ENCODE measurements at places on chromosomes 1 and 21.

DNA sequence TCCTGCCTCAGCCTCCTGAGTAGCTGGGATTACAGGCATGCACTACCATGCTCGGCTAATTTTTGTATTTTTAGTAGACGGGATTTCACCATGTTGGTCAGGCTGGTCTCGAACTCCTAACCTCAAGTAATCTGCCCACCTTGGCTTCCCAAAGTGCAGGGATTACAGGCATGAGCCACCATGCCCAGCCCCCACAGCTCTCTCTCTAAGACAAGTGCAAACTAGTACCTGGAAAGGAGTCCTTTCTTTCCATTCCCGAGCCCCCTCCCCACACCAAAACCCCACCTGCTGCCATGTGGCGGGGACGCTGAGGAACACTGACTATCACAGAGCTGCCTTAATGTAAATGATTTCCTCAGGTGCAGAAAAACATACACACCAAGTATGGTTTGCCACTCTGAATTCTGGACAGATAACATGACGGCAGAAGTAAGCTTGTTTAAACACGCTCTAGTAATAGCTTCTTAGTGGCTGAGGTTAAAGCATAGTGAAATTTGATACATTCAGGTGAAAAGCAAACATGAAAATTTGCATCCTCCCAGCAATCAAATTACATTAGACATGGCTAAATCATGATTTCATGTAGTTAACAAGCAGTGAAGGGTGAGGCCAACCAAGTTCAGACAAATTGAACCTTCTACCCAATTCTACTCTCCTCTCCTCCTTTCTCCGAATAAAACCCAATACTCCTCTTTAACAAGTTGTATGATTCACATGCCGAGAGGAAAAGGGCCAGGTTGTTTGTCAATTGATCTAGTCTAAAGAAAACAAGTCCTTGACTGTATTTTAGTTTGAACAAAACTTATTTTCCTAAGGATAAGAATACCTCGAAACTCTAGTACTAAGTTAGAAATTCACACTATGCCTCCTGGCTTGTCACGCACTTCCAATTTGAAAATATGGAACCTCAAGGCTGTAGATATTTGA lies 19.8 kb downstream of the ERRFI1 start:
- DNase-seq: no peak

DNA sequence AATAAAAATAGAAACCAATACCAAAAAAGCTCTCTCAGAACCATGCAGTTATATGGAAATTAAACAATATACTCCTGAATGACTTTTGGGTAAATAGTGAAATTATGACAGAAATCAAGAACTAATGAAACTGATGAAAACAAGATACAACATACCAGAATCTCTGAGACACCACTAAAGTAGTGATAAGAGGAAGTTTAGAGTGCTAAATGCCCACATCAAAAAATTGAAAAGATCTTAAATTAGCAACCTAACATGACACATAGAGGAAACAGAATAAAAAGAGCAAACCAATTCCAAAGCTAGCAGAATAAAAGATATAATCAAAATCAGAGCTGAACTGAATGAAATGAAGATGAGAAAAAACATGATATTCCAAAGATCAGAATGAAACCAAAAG lies 430.9 kb downstream of the LTN1 start:
- no peak for DNase-seq

GRCh38 chr1:245500546-245500945 lies 345.8 kb downstream of the KIF26B start:
- DNase-seq: no peak

GRCh38 chr1:28792644-28793121 lies 19.3 kb upstream of the OPRD1 start:
- DNase-seq: no peak

DNA sequence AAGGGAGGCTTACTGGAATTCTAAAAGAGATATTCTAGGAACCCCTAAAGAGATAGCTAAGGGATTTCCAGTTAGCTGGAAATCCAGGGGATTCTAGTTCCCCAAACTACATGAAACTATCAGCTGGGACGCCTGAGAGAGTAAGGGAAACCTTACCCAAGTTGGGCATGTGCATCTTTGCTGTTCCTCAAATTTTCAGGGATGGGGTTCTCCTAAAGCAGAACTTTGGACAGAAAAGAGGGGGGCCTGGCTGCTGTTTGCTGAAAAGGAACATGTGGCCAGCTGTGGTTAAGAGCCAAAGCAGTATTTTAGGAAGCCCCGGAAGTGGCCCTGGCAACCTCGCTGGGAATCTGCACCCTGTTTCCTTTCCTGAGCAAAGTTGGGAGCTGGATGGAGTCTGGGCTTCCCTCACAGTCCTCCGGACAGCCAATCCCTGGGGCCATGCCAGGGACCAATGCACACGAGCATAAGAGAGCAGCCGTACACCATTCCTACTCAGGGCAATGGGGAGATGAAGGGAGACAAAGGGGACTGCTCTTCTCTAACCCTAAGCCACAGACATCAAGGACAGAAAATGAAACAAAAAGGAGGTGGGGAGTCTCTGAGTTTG lies 154.3 kb downstream of the PLXNA2 start:
- DNase-seq: no peak

DNA sequence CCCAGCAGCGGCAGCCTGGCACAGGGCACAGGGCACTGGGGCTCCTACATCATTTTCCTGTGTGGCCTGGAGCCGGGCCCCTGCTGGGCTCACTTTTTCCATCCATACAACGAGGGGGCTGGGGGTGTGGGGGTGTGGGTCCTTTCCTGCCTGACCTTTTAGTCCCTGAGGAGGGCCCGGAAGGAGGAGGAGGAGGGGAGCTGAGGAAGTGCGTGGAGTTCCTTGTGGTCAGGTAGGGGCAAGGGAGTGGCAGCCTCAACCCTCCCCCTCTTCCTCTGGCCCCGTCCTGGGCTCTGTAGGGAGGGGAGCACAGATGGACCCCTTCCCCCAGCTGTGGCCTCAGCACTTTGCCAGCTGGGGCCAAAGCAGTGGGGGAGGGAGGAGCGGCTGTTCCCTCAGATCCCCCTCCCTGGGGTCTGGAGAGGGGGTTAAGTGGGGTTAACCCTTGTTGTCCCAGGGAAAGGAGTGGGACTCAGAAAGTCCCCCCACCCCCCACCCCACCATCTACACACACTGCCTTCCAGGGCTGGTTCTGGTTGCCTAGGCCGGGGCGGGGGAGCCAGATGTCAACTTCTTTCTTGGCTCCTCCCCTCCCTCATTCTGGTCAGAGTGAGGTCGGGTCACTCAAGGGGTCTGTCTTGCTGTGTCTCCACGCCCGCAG lies 5.7 kb downstream of the NTRK1 start:
- no peak for DNase-seq

DNA sequence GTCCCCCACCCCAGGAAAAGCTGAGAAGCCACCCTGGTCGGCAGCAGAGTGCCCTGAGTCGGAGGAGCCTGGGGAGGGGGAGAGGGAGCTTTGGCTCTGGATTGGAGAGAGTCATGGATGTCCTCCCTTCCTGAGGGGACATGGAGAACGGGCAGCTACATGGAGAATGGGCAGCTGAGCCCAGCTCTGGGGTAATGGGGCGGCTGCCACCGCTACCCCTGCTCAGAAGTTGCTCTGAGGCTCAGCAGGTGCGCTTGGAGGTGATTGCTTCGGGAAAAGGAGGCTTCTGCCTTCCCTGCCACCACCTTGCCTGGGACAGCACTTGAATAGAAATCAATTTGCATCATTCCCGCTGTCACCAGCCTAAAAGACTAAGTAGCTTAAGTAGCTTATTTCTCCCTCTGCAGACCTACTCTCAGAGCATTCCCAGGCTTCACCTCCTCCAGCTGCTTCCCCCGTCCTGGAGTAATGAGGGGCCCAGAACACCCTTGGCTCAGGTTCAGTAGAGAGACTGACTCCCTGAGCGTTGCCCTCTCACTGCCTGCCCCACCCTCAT lies 8.3 kb downstream of the DISP3 start:
- DNase-seq: no peak

DNA sequence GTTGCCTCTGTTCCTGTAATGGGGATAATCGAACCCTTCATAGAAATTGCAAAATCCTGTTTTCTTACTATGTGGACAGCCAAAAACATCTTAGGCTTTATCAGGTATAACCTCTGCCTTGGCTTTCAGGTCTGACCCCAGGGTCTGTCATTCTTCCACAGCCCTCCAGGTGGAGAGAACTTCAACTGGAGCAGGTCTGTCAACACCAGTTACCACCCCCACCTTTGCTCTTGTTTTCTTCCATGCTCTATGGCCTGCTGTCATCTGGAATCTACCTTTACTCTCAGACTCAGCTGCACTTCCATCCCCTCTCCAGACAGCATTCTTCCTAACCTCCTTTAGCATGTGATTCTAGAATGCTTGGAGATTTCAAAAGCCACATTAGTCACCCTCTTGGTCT lies 10.4 kb upstream of the GJA9 start:
- no peak for DNase-seq
